ENCODE measurements at places on chromosomes 4 and X.

DNA sequence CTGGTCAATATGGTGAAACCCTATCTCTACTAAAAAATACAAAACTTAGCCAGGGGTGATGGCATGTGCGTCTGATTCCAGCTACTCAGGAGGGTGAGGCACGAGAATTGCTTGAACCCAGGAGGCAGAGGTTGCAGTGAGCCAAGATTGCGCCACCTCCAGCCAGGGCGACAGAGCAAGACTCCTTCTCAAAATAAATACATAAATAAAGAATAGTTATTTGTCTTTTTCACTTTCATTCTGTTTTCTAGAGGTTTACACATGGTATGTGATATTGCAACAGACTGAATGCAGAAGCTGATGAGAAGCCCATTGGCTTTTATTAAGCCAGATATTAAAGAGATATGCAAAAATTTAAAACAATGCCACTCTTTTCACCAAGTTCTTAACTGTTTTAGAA lies 8.2 kb downstream of the KLHL15 start:
- no peaks in the 10 kb centered on the region for H3K27me3 ChIP-seq
- H3K4me3 ChIP-seq, result no peak overlapping the region
- no peak overlapping the region for H3K27ac ChIP-seq
- no peaks in the 10 kb centered on the region for H3K36me3 ChIP-seq
- DNase-seq, result no peak

GRCh38 chrX:142663330-142664095 lies 362.2 kb upstream of the SPANXN4 start:
- no peaks in the 10 kb centered on the region for H3K27me3 ChIP-seq
- no peak overlapping the region for H3K4me3 ChIP-seq
- no peak for DNase-seq
- H3K27ac ChIP-seq, result no peak overlapping the region
- H3K36me3 ChIP-seq, result no peaks in the 10 kb centered on the region

GRCh38 chr4:163505374-163505773 lies 10.9 kb downstream of the TMA16 start:
- H3K27me3 ChIP-seq, result no peaks in the 10 kb centered on the region
- no peak overlapping the region for H3K27ac ChIP-seq
- H3K4me3 ChIP-seq, result no peak overlapping the region
- no peak for DNase-seq

DNA sequence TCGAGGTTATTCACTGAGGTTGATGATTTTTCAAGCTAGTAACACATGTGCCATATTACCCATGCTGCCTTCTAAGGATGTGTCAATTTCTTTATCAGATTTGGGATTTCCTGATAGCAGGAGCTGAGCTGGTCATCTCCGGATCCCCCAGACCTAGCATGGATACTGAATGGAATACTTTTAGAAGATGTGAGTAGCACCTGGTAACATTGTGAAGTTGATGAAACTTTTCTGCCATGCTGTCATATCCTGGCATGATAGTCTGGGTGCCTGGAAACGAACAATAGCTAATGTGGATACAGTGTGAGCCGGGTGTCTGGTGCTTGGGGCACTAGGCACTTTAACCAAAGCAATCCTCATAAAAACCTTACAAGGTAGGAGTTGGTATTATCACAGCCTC lies 11.0 kb upstream of the CYTL1 start:
- H3K27me3 ChIP-seq, result no peaks in the 10 kb centered on the region
- H3K27ac ChIP-seq, result no peak overlapping the region
- no peak for DNase-seq
